CD4-positive, alpha-beta T cell treated with Interleukin-21 for 1 hour (primary cell): ENCODE measurements at places on chromosomes 2 and 18.

- DNase-seq: peak; percentile 21
Observed at GRCh38 chr2:165952741-165953211, 800 bp downstream of the TTC21B start.

- DNase-seq: no peak
Observed at GRCh38 chr18:73545472-73545871, 602.2 kb downstream of the FBXO15 start.

DNA sequence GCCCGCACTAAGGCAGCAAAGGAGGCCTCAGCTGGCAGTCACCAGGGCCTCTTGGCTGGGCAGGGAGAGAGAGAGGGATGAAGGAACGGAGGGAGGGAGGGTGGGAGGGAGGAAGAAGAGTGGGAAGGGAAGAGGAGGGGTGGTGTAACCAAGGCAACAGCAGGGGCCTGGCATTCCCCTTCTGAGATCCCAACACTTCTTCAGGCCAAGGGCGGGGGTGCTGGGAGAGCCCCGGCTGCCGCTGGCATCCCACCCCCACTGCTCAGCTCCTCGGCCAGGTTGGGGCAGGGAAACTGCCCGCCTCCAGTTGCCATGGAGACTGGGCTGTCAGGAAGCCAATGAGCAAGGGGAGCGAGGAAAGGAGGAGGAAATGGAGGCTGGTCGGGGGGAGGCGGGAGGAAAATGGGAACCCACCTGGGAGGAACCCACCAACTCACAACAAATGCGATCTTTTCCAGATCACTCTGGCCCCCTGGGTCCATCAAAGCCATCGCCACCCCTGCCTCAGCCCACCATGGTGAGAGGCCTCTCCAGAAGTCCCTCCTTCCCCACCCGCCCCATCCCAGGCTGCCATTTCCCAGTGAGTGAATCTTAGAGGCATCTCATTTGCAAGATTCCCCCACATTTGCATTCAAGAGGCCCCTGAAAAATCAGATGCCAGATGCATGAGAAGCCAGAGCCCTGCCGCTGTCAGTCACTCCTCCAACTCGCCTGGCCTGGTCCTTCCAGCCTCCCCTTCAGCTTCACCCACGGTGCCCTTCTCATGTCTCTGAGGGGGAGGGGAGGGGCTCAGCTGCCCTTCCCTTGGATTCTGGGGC is 12.4 kb downstream of the SH2D6 start:
- DNase-seq: no peak

DNA sequence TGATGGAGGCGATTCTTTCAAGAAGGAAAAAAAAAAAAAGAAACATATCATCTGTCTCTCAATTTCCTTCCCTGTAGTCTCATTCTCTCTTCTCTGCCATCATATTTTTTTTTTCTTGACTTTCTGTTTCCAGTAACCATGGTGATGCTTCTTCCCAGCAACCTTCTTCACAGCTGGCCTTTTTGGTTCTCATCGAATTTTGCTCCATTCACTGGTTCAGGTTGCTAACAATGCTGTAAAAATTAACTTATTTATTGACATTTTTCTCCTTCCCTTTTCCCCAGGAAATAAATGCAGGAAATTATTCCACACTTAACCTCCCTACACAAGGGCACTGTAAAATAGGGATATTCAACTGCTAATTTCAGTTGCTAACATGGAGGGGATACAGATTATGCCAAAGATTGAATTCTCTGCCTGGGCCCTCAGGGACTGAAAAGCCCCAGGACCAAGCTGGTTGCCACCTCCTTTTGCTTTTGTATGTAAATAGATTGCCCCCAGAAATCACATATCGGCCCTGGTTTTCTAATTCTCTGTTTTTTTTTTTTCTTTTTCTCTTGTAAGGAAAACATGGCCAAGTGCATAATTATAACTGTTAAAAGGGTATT is 154.7 kb downstream of the MAP2 start:
- DNase-seq: no peak

- DNase-seq: no peak
Observed at GRCh38 chr2:213306316-213306942, 22.2 kb downstream of the SPAG16 start.

DNA sequence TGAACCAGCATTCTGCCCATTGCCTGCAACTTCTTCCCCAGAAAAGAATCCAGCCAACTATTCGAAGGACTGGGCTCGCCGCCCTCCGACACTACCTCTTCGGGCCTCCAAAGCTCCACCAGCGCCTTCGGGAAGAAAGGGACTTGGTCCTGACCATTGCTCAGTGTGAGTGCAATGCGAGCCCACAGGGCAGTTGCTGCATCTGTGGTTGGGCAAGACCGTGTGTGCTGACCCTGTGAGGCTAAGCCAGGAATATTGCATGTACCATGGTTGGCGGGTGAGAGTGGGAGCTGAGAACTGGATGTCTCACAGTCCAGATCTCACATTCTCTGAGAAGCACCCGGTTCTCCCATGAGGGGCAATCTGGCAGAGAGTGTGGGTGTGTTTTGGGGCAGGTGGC is 16.5 kb downstream of the ELMOD3 start:
- DNase-seq: no peak

- DNase-seq: no peak
Observed at GRCh38 chr2:47178341-47178740, 23.2 kb upstream of the STPG4 start.

GRCh38 chr2:215723631-215724011 is 287.8 kb upstream of the FN1 start:
- DNase-seq: no peak

- no peak for DNase-seq
Observed at GRCh38 chr2:120856421-120856862, 120.8 kb downstream of the GLI2 start.
